ENCODE measurements at places on chromosomes 7 and 10.

DNA sequence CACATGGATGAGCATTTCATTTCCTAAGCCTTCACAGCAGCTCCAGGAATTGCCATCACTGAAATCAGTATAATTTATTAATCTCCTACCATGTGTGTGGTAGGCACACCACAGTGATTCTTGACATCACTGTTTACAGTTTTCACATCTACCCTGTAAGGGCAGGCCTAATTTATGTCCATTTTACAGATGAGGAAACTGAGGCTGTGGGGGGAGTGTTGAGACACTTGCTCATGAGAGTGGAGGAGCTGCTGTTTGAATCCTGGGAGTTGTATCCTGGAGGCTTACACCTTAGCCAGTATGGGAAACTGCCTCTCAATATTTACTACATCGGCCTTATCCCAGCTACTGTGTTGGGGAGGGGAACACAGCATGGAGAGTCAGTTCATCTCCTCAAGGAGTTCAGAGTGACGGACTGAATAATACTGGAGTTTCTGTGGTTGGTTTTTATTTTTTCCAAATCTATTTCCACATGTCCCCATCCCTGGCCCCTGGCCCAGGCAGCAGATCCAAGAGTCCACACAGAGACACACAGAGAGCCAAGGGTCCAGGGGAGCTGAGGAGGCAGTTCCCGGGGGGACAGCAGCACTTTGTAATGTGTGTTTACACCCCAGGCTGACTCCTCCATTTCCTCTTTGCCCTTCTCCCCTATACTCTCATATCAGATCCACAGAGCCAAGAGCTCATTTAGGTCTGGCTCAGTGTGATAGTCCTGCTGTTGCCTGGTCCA is 13.2 kb downstream of the UBTD1 start:
- no peak for DNase-seq

- no peak for DNase-seq
Measured at GRCh38 chr7:36036590-36036989, 116.5 kb upstream of the EEPD1 start.

- no peak for DNase-seq
Measured at GRCh38 chr10:79274279-79275104, 72.8 kb upstream of the PPIF start.

- DNase-seq = no peak
Measured at GRCh38 chr7:132275416-132276233, 300.6 kb downstream of the PLXNA4 start.

GRCh38 chr7:135704698-135705097 is 23.3 kb downstream of the SLC13A4 start:
- no peak for DNase-seq

DNA sequence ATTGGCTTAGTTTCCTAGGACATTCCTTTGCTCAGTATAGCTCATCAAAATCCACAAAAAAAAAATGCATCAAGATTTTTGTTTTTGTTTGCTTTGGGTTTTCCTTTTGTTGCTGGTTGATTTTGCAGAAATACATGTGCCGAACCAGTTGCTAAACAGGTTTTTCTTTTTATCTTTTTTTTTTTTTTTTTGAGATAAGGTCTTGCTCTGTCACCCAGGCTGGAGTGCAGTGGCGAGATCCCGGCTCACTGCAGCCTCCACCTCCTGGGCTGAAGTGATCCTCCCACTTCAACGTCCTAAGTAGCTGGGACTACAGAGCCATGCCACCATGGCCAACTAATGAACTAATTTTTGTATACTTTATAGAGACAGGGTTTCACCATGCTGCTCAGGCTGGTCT is 8.3 kb downstream of the CSTF2T start:
- DNase-seq = no peak

GRCh38 chr7:30193336-30193943 is 58.7 kb downstream of the MTURN start:
- no peak for DNase-seq

GRCh38 chr7:138828302-138828701 is 30.3 kb upstream of the ATP6V0A4 start:
- no peak for DNase-seq

- peak; percentile 4 for DNase-seq
Measured at GRCh38 chr10:28432210-28432676, 100.7 kb upstream of the WAC start.

- no peak for DNase-seq
Measured at GRCh38 chr10:21518641-21519396, 6.7 kb downstream of the SKIDA1 start.

GRCh38 chr7:22193450-22193983 is 163.4 kb downstream of the RAPGEF5 start:
- DNase-seq = no peak

DNA sequence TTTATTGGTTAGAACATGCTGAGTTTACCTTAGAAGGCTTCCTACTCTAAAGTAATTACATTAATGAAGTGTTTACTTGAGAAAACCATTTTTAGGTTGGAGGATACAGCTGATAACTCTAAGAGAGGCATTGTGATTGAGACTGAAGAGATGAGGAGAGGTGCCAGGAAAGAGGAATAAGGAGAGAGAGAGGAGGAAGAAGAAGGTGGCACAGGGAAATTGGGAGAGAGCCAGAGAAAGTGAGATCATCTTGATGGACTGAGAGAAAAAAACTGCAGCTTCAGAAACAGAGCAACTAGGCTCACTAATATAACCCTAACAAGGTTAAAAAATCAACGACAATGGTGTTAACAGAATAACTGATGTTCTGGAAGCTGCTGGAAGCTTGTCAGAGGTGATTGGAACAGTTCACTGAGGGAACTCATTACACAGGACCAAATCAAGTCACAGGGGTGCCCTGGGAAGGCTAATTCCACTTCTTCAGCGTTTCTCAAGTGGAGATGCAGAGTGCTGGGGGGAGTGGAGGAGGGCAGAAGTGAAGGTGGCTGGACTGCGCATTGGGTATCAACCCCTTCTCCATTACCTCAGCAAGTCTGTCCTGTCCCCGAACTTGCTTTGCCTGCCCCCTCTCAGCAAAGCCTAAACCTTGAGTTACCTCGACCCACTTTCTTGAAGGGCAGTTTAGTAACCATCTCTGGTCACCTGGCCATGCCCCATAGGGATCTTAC is 6.9 kb upstream of the SORBS1 start:
- DNase-seq = no peak

GRCh38 chr10:51103554-51104217 is 29.4 kb downstream of the PRKG1 start:
- no peak for DNase-seq

GRCh38 chr10:619710-620109 is 69.8 kb downstream of the DIP2C start:
- no peak for DNase-seq

- peak; percentile 53 for DNase-seq
Measured at GRCh38 chr10:28367929-28368484, 65.1 kb upstream of the MPP7 start.

- no peak for DNase-seq
Measured at GRCh38 chr10:131959841-131960240, 21.9 kb downstream of the BNIP3 start.

DNA sequence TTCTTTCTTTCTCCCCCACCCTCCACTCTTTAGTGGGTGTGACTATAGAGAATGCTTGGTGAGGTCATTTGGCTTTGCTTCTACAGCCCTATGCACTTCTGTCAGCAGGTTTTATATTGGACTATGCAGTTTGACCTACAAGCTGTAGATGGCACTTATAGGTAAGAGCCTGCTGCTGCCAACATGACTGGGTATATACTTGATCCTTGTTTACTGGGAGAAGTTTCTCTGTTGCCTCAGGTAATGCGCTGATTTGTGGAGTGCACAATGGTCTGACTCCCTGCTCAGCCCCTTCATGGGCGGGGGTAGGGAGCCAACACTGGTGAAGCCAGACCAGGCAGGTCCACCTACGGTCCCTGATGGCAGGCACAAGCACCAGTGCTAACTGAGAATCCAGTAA is 33.7 kb upstream of the C7orf33 start:
- no peak for DNase-seq

GRCh38 chr7:18320971-18321567 is 174.5 kb upstream of the HDAC9 start:
- DNase-seq = no peak

DNA sequence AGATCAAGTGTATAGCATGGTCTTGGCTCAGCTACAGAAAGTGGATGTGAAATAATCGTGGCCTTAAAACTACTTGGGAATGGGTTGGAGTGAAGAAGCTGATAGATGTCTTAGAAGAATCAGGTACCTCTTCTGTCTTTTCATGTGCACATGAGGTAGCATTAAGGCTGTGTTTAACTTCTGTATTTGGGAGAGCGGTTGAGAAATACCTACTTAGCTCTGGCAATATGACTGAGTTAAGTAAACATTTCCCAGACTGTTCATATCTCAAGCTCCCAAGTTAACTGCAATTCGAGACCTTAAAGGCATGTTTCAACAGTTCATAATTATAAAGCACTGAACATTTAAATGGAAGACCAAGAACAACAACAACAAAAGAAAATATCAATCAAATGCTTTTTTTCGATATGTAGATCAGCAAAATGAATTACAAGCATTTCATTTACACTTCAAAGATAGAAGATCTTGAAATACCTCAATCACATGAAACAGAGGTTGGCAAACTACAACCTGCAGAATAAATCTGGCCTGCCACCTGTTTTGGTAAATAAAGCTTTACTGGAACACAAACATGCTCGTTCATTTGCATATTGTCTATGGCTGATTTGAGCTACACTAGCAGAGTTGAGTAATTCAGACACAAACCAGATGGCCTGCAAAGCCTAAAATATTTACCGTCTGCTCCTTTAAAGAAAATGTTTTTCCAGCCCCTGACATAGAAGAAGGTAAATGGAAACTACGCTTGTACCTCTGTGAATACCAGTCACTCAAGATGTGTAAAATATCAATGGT is 337.1 kb upstream of the GLI3 start:
- no peak for DNase-seq

DNA sequence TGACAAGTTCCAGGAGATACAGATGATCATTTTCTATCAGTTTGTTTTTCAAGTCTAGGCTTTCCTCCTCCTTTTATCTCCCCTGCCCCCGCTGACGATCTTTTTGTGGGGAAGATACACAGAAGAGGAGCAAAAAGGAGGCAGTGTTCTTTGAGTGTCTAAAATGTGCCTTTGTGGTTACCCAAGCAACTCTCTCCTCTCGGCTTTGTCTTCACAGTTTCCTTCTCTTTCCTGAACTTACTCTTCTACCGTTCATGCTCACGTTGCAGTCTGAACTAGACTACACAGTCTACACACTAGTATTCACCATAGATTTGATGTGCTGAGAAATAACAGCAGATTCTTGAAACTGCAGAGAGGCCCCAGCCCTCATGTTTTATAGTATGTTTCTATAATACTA is 23.6 kb downstream of the CEP41 start:
- peak; percentile 31 for DNase-seq

GRCh38 chr7:155874010-155874409 is 61.7 kb upstream of the SHH start:
- no peak for DNase-seq

DNA sequence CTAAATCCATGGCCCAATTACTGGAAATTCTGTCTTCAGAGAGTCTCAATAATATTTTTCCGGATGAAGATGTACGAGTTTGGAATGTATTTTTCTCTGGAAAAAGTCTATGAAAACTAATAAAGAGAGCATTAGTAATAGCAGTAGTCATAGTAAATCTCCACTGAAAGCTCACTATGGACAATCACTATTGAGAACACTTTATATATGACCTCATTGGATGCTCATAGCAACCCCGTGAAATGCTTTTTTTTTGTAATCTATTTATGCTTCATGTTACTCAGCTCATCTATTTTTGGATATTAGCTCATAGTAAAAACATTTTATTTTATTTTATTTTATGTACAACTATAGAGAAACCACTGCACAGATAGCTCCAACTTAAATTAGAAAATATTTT is 94.3 kb upstream of the MYO3A start:
- no peak for DNase-seq

- DNase-seq = no peak
Measured at GRCh38 chr7:47252675-47253074, 329.2 kb downstream of the TNS3 start.

- no peak for DNase-seq
Measured at GRCh38 chr7:74284781-74285259, 4.4 kb upstream of the CLIP2 start.

- no peak for DNase-seq
Measured at GRCh38 chr10:101285519-101286070, 56.3 kb upstream of the LBX1 start.

GRCh38 chr7:129461809-129462208 is 27.6 kb downstream of the STRIP2 start:
- no peak for DNase-seq

- no peak for DNase-seq
Measured at GRCh38 chr7:33076737-33077136, 14.2 kb upstream of the NT5C3A start.

DNA sequence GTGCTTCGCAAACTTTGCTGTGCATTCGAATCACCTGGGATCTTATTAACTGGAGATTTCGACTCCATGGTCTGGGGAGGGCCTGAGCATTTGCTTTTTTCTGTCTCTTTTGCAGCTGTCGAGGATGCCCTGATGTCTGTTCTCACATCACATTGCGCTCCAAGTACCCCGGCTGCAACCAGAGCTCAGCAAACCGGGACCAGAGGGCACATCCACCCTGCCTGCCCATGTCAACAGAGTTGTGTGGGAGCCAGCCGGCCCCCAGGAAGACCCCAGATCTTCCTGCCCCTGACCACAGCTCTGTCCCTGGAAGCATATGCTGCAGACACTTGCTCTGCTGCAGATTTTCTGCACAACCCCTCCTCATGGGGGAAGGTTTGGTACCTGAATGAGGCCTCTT is 180.8 kb downstream of the ADARB2 start:
- no peak for DNase-seq

GRCh38 chr7:154874409-154875113 is 128.4 kb downstream of the PAXIP1 start:
- DNase-seq = no peak

Data from T-helper 2 cell treated with Interferon-gamma antibody and Interleukin-4, amounts not matched to agents 5 μg/mL and 100 μg/mL, for 36 hours (primary cell).